H9 (cell line): ENCODE measurements at places on chromosomes 11 and 22. TPM values are rescaled to one million over a fixed set of nuclear protein-coding genes. Genes with fewer than 3 reads are reported as not detected.

DNA sequence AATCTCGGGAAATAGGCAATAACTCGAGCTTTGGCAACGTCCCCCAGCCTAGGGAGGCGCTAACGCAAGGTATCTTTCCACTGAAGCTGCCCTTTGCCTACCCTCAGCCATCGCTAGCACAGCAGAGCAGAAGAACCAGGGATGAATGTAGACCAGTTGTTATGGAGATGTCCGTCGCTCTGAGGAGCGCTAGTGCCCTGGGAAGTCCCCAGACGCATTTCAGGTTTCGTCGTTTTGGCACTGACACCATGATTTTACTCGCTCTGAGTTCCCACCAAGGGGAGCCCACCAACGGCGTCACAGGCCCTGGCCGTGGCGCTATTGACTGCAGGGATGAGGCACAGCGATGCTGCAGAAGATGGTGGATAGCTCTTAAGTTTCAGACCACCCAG is 22.7 kb upstream of the BDNF start:
- no peaks in the 10 kb centered on the region; the same call in 2 of the 3 replicates for H3K36me3 ChIP-seq
- peak overlapping the region; percentile 96 for H3K4me3 ChIP-seq
- no peak overlapping the region for H3K27ac ChIP-seq
- DNase-seq = peak; percentile 68
- peaks cover 19% of the 10 kb centered on the region; the same call in 1 of the 2 replicates for H3K27me3 ChIP-seq

GRCh38 chr11:112662554-112662953 is 298.7 kb upstream of the NCAM1 start:
- no peak for DNase-seq
- no peaks in the 10 kb centered on the region for H3K27me3 ChIP-seq
- H3K36me3 ChIP-seq = no peaks in the 10 kb centered on the region
- no peaks in the 10 kb centered on the region for H3K4me1 ChIP-seq
- H3K4me3 ChIP-seq = no peak overlapping the region
- H3K27ac ChIP-seq = no peak overlapping the region

DNA sequence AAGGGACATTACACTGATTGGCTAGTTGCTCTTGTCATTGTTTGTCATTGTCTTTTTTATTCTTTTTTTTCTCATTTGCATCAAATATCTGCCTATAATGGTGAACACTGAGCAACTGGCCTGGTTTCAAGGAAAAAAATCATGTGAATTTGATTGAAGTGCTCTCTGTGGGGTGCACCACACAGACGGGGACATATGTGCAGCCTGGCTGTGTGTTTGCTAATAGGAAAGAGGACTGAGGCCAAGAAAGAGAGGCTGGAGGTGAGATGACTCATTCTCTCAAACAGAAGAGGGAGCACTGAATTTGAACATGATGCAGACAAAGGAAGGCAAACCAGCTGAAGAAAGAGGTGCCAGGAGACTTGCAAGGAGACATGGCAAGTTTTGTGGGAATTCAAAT is 684.9 kb upstream of the CCDC90B start:
- DNase-seq = no peak

- H3K36me3 ChIP-seq = no peaks in the 10 kb centered on the region
- no peak for DNase-seq
- no peak overlapping the region for H3K27ac ChIP-seq
- H3K27me3 ChIP-seq = no peaks in the 10 kb centered on the region
- H3K4me3 ChIP-seq = no peak overlapping the region
- H3K4me1 ChIP-seq = no peaks in the 10 kb centered on the region; the same call in 1 of the 2 replicates
These were observed 191.7 kb downstream of the KIRREL3 start for GRCh38 chr11:126808836-126809235.

DNA sequence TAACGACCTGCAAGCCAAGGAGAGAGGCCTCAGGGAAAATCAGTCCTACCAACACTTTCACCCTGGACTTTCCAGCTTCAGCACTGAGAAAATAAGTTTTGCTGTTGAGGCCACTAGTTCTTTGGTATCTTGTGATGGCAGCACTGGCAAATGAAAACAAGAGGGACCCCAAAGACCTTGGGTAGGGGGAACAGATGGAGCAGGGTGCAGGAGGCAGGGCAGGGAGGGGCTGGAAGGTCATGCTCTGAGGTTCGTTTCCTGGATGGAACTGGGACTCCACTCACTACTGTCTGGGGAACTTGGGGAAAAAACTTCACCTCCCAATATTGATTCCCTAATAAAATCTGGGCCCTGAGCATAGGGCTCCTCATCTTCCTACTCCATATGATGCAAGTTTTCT is 34.2 kb upstream of the PRAME start:
- no peak overlapping the region for H3K27ac ChIP-seq
- H3K4me3 ChIP-seq = no peak overlapping the region
- H3K36me3 ChIP-seq = no peaks in the 10 kb centered on the region

DNA sequence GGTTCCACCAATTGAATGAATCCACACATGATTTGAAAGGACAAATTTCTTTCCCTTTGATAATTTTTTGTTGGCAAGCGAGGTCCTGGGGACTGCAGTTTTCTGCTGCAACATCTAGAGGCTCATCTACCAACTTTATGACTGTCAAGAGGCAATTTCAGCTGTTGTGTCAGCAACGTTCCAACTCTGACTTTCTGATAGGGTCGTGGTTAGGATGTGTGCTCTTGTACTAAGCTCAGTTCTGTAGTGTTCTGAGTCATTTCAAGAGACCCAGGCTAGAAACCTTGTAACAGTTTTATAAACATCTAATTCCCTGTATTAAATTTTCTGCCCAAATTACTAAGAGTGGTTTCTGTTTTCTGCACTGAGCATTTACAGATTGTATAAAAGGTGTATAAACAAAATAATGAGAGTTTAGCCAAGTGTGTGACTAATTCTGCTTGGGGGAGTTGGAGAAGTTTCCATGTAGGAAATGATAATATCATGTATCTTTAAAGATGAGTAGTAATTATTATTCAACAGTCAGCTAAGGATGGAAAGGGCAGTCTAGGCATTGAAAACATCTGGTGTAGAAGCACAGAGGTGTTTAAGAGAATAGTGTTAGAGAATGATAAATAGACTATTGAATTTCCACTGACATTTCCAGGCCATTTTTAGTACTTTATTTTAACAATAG is 72.2 kb downstream of the RBMXL2 start:
- H3K4me3 ChIP-seq = no peak overlapping the region

DNA sequence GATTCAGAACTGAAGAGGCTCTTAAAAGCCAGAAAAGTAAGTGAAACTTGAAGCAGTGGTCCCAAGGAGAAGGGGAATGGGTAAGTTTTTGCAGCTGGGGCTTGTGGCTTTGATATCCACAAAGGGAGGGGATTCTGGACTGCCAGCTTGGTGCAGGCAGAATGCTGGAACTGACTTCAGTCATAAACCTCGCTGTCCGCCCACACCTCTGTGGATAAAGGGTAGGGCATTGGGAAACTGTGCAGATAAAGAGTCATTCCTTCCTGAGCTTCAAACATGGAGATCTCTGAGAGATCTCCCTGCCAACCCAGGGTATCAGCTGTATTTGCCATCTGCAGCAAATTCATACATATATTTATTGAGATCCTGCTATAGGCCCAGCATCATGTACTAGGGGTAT is 124.3 kb upstream of the OR9Q1 start:
- H3K4me3 ChIP-seq = no peak overlapping the region
- DNase-seq = no peak
- H3K27ac ChIP-seq = no peak overlapping the region

- peaks cover 2% of the 10 kb centered on the region; the same call in 1 of the 3 replicates for H3K36me3 ChIP-seq
- DNase-seq = no peak
- no peak overlapping the region for H3K27ac ChIP-seq
- no peak overlapping the region for H3K4me3 ChIP-seq
These were observed 12.0 kb downstream of the ST14 start for GRCh38 chr11:130171534-130171933.

DNA sequence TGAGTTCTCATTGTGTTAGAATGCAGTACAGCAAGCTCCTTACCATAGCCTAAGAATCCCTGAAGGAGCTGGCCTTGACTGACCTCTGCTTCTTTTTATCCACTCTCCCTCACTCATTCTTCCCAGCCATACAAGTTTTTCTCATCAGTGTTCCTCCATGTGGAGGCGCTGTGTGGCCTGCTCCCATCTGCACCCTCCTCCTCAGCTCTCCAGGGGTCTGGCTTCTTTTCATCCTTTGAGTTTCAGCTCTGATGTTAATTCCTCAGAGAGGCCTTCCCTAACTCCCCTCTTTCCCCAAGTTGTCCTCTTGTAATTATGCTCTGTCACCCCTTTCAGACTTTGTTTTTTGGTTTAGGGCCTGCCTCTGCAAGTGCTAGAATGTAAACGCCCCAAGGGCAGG is 144.8 kb downstream of the WNT7B start:
- peak; percentile 52 for DNase-seq
- H3K36me3 ChIP-seq = 0 out of 2 replicates have a peak, but pooled peaks cover 5% of the 10 kb centered on the region
- peak overlapping the region; percentile 10; the same call in 1 of the 3 replicates for H3K4me3 ChIP-seq
- H3K27ac ChIP-seq = no peak overlapping the region

DNA sequence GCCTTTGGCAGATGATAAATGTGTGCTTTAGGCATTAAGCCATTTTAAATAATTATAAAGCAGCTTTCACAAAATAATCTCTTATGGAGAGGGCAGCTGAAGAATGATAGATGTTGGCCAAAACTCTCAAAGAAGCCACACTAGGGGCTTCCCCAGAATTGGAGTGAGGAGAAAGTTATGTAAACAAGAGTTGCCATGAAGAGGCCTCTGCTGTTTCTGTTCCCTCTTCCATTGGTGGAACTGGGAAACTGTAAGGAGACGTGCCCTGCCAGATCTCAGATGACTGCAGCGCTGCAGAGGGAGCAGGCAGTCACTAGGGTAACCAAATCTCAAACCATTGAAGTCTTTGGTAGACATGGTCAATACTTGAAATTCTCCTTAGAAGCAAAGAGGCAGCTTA is 19.4 kb upstream of the APLP2 start:
- H3K36me3 ChIP-seq = no peaks in the 10 kb centered on the region
- H3K4me3 ChIP-seq = no peak overlapping the region
- H3K4me1 ChIP-seq = no peaks in the 10 kb centered on the region
- H3K27ac ChIP-seq = no peak overlapping the region

GRCh38 chr22:41846268-41846987 is 13.5 kb downstream of the SREBF2 start:
- H3K27me3 ChIP-seq = no peaks in the 10 kb centered on the region
- H3K36me3 ChIP-seq = peaks cover 5% of the 10 kb centered on the region; the same call in 2 of the 3 replicates
- no peak overlapping the region for H3K4me3 ChIP-seq
- no peak for DNase-seq
- H3K4me1 ChIP-seq = peaks cover 29% of the 10 kb centered on the region

GRCh38 chr22:42865536-42865935 is 8.5 kb upstream of the ARFGAP3 start:
- DNase-seq = no peak
- H3K4me1 ChIP-seq = no peaks in the 10 kb centered on the region
- peaks cover 4% of the 10 kb centered on the region for H3K36me3 ChIP-seq
- no peaks in the 10 kb centered on the region for H3K27me3 ChIP-seq
- H3K4me3 ChIP-seq = no peak overlapping the region
- H3K27ac ChIP-seq = no peak overlapping the region

DNA sequence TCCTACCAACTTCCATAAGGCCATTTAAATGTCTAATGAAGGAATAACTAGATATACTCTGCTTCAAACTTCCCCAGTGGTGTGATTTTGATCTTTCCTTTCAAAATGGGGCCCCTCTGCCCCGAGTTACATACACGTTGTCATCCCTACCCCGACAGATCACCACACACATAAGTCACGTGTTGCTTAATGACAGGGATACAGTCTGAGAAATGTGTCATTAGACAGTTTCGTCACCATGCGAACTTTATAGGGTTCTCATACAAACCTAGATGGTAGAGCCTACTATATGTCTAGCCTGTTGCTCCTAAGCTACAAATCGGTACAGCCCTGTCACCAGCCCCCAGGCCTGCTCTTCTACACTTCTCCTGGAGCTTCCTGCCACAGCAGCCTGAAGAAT is 49.8 kb upstream of the SCUBE2 start:
- no peak overlapping the region for H3K27ac ChIP-seq
- H3K4me1 ChIP-seq = no peaks in the 10 kb centered on the region; the same call in 1 of the 2 replicates
- H3K4me3 ChIP-seq = no peak overlapping the region
- no peak for DNase-seq
- no peaks in the 10 kb centered on the region for H3K27me3 ChIP-seq
- peaks cover 19% of the 10 kb centered on the region; the same call in 2 of the 3 replicates for H3K36me3 ChIP-seq

DNA sequence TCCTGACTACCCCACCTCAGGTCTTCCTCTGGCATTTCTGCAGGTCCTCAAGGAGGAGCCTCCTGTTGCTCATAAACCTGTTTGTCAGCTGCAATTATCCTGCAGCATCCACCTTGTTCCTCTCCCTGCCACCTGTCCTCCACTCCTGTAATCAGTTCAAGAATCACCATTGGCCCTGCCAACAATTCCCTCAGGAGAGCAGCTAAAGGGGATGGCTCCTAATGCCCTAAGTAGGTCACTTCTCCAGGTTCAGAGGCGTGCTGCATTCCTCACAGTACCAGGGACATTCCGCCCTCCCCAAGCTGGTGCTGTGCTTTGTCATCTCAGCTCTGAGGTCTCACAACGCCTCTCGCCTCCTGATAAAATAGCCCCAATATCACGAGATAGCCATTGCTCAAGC is 2.1 kb downstream of the CLDN25 start:
- H3K4me1 ChIP-seq = no peaks in the 10 kb centered on the region
- H3K36me3 ChIP-seq = no peaks in the 10 kb centered on the region
- H3K27me3 ChIP-seq = no peaks in the 10 kb centered on the region
- H3K27ac ChIP-seq = no peak overlapping the region

DNA sequence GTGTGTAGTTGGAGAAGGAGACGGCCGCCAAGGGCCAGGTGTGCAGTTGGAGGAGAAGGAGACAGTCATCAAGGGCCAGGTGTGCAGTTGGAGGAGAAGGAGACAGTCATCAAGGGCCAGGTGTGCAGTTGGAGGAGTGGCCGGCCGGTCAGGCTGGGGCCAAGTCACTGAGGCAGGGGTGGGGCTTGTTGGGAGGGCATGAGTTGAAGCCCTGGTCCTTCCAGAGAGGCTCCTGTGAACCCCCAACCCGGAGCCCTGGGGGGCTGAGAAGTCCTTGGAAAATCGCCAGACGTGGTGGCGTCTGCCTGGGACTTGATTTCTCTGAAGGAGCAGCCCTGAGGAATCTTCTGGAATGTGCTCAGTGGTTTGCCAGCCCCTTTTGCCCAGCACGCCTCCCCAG is 1320.5 kb downstream of the BRD1 start:
- H3K4me3 ChIP-seq = no peak overlapping the region
- H3K36me3 ChIP-seq = peaks cover 2% of the 10 kb centered on the region; the same call in 1 of the 3 replicates
- no peaks in the 10 kb centered on the region for H3K27me3 ChIP-seq
- H3K4me1 ChIP-seq = peaks cover 6% of the 10 kb centered on the region; the same call in 1 of the 2 replicates

GRCh38 chr22:40235308-40235707 is 57.6 kb downstream of the TNRC6B start:
- no peak overlapping the region for H3K4me3 ChIP-seq
- no peaks in the 10 kb centered on the region for H3K27me3 ChIP-seq
- H3K27ac ChIP-seq = no peak overlapping the region
- no peak for DNase-seq
- peaks cover 2% of the 10 kb centered on the region; the same call in 2 of the 3 replicates for H3K36me3 ChIP-seq

SAA4 gene
- not detected in 2 replicates for total RNA-seq

KDM2A gene
- total RNA-seq = 82.1 and 85.9 TPM in 2 replicates

RFPL2 gene
- not detected in 2 replicates for total RNA-seq

UBQLN3 gene
- not detected in 2 replicates for total RNA-seq

B3GAT1 gene
- 29.3 and 34.3 TPM in 2 replicates for total RNA-seq

PLA2G3 gene
- total RNA-seq = 8.2 and 8.3 TPM in 2 replicates

ENDOD1 gene
- 0.87 and 1.1 TPM in 2 replicates for total RNA-seq

ARAP1 gene
- total RNA-seq = 59.4 and 63.0 TPM in 2 replicates

SLC22A12 gene
- not detected in 2 replicates for total RNA-seq

OR5A1 gene
- not detected in 2 replicates for total RNA-seq
